ENCODE measurements at places on chromosomes 4 and X.

DNA sequence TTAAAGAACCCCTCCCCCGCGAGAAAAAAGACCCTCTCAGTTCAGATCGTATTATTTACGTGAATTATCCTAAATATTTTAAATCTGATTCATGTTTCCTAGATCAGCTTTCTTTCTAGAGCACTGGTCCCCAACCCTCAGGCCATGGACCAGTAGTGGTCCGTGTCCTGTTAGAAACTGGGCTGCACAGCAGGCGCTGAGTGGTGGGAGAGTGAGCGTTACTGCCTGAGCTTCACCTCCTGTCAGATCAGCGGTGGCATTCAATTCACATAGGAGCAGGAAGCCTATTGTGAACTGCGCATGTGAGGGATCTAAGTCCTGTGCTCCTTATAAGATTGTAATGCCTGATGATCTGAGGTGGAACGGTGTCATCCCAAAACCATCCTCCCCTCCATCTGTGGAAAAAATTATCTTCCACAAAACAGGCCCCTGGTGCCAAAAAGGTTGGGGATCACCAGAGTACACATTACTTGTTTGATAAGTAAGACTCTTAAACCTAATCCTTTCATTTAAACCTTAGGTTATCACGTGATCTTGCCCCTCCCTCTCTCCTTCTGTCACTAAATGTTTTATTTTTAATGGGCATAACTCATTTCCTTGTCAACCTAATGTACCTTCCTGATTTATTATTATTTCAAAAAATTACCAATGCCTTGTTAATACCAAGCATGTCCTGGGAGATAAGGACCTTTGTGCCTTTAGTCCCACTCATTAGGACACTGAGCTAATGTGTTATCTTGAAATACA lies 442.9 kb downstream of the TLL1 start:
- no peak for DNase-seq

DNA sequence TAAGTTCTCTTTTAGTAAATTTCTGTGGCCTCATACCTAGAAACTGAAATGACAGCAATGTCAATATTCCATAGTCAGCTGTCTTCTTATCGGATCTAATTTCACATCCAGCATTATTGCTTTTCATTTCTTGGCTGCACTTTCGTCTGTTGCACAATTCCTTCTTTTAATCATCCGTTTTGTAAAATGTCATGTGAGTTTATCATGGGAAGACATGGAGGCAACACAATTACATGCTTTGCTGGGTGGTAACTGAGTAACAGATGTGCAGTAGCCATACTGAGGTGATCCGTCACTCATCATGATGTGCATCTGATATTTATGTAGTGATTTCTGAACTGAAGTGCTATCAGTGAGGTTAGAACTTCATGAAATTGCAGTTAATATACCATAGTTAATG lies 68.3 kb upstream of the SLC7A11 start:
- DNase-seq: no peak

- no peak for DNase-seq
These were observed 38.2 kb upstream of the NUDT6 start for GRCh38 chr4:122960611-122961000.

- DNase-seq: peak; percentile 7
These were observed 75.3 kb downstream of the DHRSX start for GRCh38 chrX:2425286-2426071.

DNA sequence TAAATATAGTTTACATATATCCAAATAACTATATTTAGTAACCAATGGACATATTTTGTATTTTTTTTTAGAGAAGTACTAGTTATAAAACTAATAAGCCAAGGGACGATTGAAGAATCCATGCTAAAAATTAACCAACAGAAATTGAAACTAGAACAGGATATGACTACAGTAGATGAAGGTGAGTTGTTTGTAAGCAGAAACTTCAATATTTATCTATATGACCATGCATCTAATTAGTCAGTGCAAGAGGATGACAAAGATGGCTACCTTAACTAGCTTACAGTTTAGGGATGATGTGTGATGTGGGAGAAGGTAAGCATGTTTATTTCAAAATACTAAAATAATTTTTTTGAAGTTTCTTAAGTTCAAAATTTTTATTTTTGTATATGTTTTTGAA lies 57.7 kb downstream of the HPGDS start:
- no peak for DNase-seq

GRCh38 chrX:31260351-31260750 lies 188.5 kb upstream of the FTHL17 start:
- no peak for DNase-seq

DNA sequence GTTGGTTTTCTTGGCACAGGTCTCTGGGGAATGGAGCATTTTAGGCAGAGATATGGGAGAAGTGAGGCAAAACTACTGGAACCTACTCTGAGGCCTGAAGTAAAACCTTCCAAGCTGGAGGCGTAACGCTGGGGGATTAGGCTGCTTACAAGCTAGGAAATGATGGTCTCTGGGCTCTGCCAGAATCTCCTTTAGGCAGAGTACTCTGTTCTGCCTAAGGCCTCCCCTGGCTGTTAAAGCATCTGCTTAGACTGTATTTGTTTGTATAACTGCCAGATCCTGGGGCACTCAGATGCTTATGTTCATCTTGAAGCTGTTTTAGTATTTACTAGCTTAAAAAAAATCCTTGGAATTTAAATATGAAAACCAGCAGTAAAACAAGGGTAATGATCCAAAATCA lies 822.2 kb downstream of the RPA4 start:
- no peak for DNase-seq

DNA sequence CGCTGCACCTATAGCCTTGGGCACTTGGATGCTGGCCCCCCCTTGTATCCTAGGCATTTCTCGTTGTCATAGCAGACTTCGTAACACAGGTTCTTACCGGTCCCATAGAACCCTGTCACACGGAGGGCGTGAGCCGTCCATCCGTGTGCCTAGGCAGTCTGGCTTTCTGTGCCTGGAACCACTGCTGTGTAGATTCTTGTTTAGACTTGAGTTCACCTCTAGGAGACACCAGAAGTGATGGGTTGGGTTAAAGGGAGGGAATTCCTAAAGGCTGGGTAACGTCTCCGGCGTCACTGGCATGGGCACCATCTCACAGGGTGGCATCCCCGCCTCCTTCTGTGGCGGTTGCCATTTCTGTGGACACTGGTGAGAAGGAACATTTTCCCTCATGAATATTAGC lies 13.5 kb upstream of the NKX1-1 start:
- no peak for DNase-seq

GRCh38 chr4:56892691-56893090 lies 15.0 kb upstream of the REST start:
- DNase-seq: no peak

DNA sequence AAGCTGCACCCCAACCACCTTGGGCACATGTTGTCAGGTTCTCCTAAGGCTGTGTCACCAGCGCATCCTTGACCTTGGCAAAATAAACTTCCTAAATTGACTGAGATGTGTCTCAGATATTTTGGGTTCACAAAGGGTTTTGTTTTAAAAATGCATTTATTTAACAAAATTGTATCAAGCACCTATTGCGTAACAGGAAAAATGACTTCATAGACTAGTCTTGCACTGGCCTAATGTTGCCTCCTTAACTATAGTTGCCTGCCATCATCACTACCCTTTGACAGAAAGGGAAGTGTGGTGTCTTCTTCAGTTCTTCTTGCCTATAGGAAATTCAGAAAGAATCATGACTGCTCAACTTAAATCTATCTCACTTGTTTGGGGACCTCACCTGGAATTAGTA lies 374.2 kb downstream of the SH2D1A start:
- no peak for DNase-seq

DNA sequence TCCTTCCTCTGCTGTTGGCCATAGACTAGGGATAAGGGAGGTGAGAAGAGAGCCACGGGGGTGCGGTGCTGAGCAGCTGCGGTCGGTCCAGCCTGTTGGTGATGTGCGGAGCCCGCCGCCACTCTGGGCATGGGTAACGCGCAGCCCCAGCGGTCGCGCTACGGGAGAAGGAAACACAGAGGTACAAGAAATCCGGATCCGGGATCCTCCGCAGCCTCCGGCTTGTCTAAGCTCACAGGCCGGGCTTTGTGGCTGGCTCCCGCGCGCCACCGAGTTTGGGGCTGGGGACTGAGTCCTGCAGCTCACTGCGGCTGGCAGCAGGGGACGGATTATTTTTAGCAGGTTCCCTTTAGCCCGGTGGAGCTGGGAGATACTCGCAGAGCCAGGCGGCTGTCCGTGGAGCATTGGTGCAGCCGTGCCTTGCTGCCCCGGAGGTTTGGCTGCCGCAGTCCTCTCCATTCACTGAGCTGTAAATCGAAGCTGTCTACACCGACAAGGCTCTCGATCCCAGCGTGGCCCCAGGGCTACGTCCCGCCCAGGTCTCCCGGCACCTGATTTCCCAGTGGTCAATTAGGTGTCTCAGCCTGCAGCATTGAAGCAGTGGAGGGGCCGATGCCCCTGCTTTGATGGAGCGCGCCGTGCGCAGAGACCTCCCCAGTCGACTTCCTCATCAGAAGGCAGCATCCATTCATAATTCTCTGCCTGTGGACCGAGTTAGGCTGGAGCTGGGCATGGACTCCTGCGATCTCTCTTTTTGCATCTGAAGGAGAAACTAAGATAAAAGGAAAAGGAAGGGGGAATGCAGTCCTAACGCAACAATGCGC lies 81.9 kb upstream of the SCML1 start:
- DNase-seq: no peak

- no peak for DNase-seq
These were observed 15.8 kb upstream of the LDB2 start for GRCh38 chr4:16914208-16914607.

GRCh38 chrX:23911126-23911835 lies 3.5 kb downstream of the CXorf58 start:
- DNase-seq: no peak

GRCh38 chr4:3286335-3287175 lies 6.3 kb upstream of the RGS12 start:
- peak; percentile 67 for DNase-seq

DNA sequence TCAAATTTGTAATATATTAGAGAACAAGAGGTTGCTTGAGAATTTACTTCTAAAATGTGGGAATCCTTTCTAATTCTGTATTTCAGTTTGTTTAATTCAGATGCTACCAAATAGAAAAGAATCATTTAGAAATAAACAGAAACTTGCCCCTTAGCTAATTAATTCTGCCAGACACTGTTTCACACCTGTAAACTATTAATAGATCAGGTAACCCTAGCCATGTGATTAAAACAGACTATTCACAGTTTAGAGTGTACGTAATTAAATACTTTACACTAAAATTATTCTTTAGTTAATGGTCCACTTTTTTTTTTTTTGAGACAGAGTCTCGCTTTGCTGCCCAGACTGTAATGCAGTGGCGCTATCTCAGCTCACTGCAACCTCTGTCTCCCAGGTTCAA lies 124.0 kb downstream of the PTPN13 start:
- DNase-seq: no peak

DNA sequence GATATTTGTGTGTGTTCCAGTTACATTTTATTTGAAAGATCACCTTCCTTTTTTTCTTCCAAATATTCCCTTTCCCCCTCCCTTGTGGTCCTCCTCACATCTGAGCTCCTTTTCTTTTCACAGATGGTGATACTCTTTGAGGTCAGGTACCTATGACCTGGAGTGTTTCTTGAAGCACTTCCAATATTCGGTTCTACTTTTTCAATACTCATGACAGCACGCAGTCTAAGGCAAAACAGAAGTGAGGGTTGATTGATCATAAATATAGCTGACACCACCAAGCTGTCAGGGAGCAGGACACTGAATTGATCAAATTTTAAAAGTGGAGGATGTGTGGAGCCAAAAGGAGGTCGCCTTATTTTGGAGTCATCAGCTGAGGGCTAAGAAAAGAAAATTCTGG lies 334.4 kb upstream of the MAGEB2 start:
- DNase-seq: no peak

DNA sequence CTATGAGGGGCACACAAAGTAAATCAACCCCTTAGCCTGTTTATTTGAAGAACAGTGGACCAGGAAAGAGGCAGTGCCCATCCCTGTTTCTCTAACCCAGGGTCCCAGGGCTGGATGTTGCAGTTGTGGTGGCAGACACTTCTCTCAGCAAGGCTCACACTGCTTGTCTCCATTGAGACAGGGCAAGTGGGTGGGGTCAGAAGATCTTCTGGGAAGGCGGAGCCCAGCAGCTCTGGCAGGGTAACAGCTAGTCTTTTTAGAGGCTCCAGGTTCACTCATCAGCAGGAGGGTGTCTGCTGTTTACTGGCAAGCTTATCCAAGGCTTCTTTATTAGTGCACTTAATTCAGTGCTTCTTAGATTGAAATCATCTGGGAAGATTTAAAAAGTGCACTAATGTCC lies 659.8 kb upstream of the DIPK2B start:
- no peak for DNase-seq

- DNase-seq: no peak
These were observed 11.9 kb upstream of the WDR17 start for GRCh38 chr4:176053785-176054184.

DNA sequence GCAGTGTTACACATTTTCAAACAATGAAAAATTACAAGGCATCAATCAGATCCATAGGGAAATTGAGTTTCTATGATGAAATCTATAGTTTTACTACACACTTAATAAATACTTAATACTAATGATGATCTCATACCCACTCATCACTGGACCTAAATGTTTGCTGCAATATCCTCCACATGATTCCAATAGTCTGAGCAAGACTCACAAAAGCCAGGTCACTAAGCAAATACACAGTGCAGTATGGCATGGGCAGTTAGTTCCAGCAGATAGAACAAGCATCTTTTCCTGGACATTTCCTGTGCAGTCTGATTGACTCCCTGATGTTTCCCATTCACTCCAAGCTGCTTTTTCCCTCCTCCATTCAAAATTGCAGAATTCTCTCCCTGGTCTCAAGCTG lies 109.0 kb upstream of the ATOH1 start:
- no peak for DNase-seq

DNA sequence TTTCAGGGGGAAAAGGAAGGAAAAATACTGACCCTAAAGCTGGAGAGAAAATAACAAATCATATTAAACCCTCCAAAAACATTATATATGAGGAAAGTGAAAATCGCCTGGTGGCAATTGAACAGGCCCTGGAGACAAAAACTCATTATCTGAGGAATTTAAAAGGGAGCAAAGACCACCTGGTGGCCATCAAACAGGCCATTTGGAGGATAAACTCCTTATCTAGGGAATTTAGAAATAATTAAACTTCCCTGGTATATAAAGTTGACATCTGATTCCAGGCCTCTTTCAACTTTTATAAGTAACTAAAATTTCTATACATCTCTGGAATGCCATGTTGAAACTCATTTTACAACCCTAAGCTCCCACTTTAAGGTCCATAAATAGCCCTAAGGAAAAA lies 35.2 kb downstream of the CHM start:
- no peak for DNase-seq

GRCh38 chr4:146278986-146279385 lies 64.6 kb downstream of the REELD1 start:
- no peak for DNase-seq
